NCI-H2107 (cell line): ENCODE measurements at places on chromosomes 6 and 20.
A peak's percentile ranks its signal among the peaks of the same experiment; 100 is the strongest.

GRCh38 chr6:100301731-100302130, 163.0 kb downstream of the SIM1 start:
- DNase-seq = no peak

- DNase-seq = no peak
Observed at GRCh38 chr20:56893226-56893917, 264.3 kb downstream of the TFAP2C start.

- DNase-seq = no peak
Observed at GRCh38 chr6:108484016-108484415, 76.7 kb upstream of the FOXO3 start.

GRCh38 chr20:60210779-60211617, 252.8 kb downstream of the CDH26 start:
- DNase-seq = peak; percentile 11

GRCh38 chr6:143449714-143450452, 612 bp downstream of the ADAT2 start:
- DNase-seq = no peak

DNA sequence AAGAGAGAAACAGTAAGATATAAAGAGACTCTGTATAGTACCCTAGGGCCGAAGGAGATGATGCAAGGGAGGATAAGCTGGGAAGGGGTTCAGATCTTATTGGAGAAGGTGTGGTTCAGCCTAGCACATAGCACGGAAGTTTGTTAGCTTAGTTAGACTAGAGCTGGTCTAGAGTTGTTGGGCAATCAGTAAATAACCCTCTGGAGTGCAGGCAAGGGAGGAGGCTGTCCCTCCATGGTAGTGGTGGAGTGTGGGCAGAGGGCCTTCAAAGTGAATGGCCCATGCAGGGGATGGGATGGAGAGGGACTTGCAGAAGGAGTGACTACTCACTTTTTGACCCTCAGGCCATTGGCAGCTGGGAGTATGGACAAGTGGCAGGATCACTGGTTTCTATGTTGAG, 20.0 kb downstream of the TULP4 start:
- no peak for DNase-seq

DNA sequence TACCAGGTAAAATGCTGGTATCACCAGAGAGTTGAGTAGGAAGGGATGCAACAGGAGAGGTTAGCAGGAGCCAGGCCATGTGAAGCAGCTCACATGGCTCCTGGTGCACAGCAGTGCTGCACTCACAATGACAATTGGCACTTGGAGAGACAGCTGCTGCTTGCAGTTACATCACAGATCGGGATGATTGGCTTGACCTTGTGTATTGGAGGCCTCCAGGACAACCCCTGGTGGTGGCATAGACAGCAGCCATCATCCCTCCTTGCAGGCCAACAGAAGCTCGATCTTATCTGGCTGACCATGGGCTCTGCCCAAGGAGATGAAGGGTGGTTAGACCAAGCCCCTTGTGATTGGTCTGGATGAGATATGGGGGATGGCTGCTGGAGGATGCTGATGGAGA, 73.0 kb downstream of the EYA2 start:
- DNase-seq = no peak

- DNase-seq = no peak
Observed at GRCh38 chr20:20331817-20332216, 36.1 kb upstream of the INSM1 start.

GRCh38 chr6:40753675-40754448, 166.7 kb upstream of the LRFN2 start:
- no peak for DNase-seq

- no peak for DNase-seq
Observed at GRCh38 chr6:116408491-116408890, 37.7 kb downstream of the DSE start.

GRCh38 chr6:95280686-95281273, 296.6 kb upstream of the MANEA start:
- DNase-seq = peak; percentile 4

DNA sequence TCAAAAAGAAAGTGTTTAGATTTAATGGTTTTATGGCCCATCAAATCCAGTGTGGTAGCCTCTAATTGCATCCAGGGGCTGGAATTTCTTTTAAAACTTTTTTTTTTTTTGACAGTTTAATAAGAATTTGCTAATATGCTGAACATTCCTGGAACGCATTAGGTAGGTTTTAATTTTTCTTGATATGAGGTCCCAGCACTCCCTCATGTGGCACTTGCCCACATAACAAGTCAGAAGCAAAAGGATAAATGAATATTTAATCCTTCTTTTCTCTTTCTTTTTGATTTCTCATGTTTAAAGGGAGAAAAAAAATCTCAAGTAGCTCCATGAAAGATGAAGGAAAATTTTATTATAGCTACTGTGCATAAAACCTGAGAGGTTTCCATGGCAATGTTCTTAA, 13.5 kb downstream of the HAO1 start:
- DNase-seq = no peak

DNA sequence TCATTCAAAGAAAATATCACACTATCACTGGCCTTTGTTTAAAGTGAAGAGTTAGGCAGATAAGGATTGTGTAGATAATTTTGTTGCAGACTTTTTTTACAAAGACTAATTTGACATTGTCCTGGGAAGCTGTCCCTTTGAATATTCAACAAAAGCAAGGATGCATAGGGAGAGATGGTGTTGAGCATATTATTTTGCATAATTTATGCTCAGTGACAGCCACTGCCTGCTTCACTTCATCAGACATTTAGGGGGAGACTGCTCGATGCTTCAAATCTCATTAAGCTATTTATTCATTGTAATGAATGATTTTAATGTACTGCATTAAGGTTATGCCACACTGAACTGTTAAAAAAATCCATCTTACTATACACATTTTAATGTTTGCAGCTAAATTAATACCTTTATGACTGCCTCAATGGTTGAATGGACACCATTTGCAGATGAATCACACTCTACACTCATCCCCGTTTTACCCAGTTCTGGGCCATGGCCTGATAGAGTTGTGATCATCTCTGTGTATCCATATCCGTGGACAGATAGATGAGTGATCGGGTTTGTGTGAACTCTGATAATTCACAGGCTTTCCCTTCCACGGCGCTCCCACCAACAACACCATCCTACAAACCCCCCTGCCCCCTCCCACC, 128.0 kb downstream of the CDH4 start:
- no peak for DNase-seq

- DNase-seq = no peak
Observed at GRCh38 chr6:53811746-53812145, 16.9 kb downstream of the LRRC1 start.

DNA sequence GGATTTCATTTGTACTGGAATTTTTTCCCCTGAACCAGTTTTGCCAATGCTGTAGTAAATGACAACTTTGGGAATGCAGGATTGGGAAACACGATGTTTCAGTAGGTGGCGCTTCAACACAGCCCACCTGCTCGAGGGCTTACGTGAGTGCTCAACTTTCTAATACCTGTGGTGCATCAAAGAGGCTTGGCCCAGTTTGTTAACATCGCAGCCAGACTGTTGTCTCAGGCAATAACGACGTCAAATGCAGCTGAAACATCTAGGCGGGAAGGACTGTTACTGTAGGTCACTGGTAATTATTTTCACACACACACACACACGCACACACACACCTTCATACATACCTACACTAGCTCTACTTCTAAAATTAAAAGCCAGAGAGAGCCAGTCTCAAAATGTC, 815.5 kb upstream of the SLC35B3 start:
- peak; percentile 29 for DNase-seq

- no peak for DNase-seq
Observed at GRCh38 chr6:1561355-1561754, 48.4 kb upstream of the FOXC1 start.

DNA sequence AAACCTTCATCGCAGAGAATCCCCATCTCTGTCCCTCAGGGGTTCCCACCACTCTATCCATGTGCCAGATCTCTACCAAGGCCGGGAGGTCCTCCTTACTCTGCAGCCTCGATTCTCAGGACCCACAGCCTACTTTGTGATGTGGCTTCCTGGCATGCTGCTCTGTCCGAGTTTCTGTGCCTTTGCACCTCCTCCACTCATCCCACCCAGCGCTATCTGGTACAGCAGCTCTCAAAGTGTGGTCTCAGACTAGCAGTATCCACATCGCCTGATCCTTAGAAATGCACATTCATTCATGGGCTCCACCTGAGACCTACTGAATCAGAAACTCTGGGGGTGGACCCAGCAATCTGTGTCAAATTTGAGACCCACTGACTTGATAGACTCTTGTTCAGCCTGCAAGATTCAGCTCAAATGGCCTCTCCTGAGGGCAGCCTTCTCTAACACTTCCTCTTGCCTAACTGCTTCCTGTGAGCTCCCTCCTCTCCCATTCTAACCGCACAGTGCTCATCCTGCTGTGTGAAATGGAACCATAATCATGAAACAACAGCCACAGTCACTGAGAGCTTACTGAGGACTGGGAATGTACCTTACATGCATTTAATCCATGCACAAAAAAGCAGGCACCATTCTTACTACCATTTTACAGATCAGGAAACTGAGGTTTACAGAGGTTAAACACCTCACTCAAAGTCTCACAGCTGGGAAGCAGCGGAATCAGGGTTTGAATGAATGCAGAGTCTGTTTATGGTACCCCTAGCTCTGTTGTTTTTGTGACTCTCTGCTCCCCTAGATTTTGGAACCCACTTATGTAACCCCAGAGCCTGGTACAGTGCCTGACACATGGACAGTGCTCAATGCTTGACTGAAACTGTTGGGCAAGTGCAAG, 69.4 kb downstream of the JPH2 start:
- no peak for DNase-seq

GRCh38 chr6:4667591-4667990, 108.6 kb upstream of the CDYL start:
- no peak for DNase-seq

- DNase-seq = no peak
Observed at GRCh38 chr6:63245420-63245819, 34.2 kb downstream of the FKBP1C start.
